ENCODE measurements at places on chromosomes 12 and 14. TPM values are rescaled to one million over a fixed set of nuclear protein-coding genes. Genes with fewer than 3 reads are reported as not detected.

The BDKRB1 gene
- total RNA-seq, result 2.4 TPM

The C12orf50 gene
- total RNA-seq, result not detected

DNA sequence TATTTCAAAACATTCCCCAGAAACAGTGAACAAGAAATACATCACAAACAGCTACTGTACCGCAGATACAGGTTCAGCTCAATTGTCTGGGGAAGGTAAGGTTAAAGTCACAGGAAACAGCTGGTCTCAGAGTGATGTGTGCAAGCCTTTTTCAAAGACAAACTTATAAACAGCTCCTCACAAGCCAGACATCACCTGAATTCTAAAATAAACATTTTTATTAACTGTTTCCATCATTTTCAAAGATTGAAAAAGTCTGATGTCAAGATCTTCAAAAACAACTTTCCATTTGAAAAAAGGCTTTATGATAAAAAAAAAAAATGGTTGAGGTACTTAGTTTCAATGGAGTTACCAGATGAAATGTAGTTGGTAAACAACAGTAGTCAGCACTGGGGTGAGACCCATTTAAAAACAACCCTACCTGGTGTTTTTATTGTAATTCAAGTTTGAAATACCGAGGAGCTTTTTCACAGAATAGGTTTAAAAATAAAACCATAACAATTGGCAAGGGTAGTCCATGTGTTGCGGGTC lies 4.0 kb downstream of the BTG1 start:
- no peak for DNase-seq

- no peak for DNase-seq
Measured at GRCh38 chr12:130620281-130620680, 95.8 kb downstream of the RIMBP2 start.

The RNU7-1 gene
- not detected for total RNA-seq
